ENCODE measurements at places on chromosomes 2 and 18.

DNA sequence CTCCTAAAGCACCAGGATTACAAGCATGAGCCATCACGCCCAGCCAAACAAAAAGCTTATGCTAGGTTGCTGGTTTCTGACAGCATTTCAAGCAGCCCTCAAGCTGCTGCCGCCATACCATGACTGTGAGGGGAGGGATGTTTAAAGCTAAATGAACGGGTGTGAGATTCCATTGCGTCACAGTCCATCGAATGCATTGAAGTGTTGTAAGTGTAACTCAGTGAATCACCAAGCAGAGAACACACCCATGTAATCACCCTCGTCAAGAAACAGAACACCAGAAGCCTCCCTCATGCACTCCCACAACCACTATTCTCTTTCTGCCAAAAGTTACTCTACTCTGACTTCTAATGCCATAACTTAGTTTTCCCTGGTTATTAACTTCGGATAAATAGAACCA, 32.8 kb upstream of the MC5R start:
- DNase-seq = no peak

- DNase-seq = no peak
Measured at GRCh38 chr18:51128533-51128932, 68.9 kb downstream of the MEX3C start.

- DNase-seq = no peak
Measured at GRCh38 chr2:168350380-168350779, 103.0 kb upstream of the STK39 start.

- DNase-seq = no peak
Measured at GRCh38 chr18:48792141-48792540, 158.6 kb downstream of the SMAD7 start.

GRCh38 chr2:85278361-85278760, 49.4 kb downstream of the TGOLN2 start:
- DNase-seq = no peak

- no peak for DNase-seq
Measured at GRCh38 chr2:135674453-135674852, 67.2 kb upstream of the UBXN4 start.

- no peak for DNase-seq
Measured at GRCh38 chr2:92073036-92073814, 2798.0 kb upstream of the TEKT4 start.

DNA sequence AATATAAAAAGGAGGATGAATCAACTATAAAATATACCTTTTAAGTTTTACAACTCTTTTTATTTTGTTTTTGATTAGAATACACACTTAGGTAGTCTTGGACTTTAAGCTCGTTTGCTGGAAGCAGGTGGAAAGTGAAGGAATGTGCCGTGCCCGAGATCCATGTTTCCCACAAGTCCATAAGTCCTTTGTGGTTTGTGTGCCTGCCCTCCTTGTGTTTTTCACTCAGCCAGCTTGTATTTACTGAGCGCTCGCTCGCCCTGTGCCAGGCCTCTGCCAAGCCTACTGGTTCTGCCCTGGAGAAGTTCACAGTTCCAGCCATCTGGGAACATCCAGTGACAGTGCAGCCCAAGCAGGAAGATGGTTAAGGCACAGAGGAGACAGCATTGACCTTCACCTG, 142.6 kb downstream of the MGAT5 start:
- no peak for DNase-seq

DNA sequence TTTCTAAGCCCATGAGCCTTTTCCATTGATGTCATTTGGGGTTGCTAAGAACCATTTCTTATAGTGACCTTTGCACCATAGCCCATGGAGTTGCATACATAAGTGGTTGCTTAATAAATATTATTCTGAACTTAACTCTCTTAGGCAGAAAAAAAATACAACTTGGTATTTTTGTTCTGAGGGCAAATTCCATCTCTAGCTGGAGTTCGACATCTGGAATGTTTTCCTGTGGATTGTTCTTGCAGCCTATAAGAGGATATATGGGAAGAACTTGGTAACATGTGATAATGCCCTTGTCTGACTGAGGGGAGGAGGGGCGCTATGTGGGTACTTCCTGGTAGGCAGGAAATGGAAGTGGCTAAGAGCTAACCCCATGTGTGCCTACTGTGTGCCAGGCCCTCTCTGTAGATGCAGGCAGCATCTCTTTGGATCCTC, 20.7 kb downstream of the IGFBP2 start:
- DNase-seq = no peak

DNA sequence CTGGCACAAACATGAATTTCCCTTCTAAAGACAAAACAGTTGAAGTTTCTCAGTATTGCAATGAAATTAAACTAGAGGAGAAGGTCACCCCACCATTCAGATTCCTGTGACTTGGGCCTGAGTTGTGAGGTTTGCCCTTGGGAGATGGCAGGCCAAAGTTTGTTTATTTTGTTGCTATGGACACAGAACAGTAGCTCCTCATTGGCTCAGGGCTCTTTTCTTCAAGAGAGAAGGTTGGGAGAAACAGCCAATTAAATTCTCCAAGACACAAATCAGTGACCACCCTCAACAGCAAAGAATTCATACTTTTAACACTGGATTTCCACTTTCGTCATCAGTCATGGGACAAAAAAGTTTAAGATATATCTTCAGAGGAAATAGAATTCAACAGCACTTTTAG, at the start of gene FLACC1:
Gene FLACC1 (minus strand): TSS at position 125 of the 400 bp plus-strand sequence. CDS start 5,941 bp downstream, outside the sequence.
- DNase-seq = peak; percentile 21

GRCh38 chr2:220078439-220078838, 451.0 kb downstream of the SLC4A3 start:
- DNase-seq = no peak

GRCh38 chr2:11746807-11747459, 501 bp downstream of the LPIN1 start:
- no peak for DNase-seq

- DNase-seq = no peak
Measured at GRCh38 chr2:43345391-43345813, 119.0 kb upstream of the ZFP36L2 start.

- no peak for DNase-seq
Measured at GRCh38 chr18:50630895-50631294, 71.0 kb downstream of the MAPK4 start.

DNA sequence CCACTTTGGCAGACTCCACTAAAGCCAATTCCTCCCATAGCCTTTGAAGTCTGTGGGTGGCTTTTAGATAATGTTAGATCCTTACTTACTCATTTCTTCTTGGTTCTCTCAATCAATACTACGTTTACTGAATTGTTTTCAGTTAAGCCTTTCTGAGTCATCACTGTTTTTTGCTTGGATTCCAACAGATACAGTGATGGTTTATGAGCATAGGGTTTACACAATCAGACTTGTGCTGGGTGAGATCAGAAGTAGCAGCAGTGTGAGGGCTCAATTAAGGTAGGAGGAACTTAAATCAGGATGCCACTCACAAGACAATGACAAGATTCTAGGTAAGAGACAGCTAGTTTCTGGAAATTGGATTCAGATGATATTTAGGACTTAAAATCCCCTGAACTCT, 297.7 kb upstream of the DOK6 start:
- DNase-seq = no peak

DNA sequence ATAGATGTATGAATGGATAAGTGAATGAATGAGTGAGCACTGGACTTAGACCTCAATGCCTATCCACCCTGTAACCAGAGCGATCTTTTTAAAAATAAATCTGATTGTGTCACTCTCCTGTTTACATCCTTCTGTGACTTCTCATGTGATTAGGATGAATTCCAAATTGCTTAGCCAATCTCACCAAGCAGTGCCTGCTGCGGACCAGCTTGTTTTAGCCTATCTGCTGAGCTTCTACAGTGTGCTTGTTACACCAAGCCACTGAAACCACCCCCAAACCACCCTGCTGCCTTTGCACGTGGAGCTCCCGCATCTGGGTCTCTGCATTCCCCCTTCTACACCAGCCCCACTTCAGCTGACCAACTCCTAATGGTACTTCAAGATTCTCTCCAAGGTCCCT, 265.4 kb downstream of the EN1 start:
- no peak for DNase-seq

DNA sequence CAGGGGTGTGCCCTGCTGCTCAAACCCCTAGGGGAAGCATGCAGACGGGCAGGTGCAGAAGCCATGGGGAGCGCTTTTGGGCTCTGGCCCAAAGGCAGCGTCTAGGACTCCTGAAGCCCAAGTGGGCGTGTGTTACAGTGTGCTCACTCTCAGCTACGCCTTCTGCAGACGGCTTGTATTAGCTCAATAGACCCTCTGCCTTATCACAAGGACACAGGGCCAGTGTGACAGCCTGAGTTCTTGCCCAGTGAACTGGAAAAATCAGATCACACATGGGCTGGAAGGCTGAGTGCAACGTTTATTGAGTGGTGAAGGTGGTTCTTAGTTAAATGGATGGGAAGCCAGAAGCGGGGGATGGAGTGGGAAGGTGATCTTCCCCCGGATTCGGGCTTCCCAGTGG, 210.9 kb downstream of the CDH20 start:
- DNase-seq = no peak

DNA sequence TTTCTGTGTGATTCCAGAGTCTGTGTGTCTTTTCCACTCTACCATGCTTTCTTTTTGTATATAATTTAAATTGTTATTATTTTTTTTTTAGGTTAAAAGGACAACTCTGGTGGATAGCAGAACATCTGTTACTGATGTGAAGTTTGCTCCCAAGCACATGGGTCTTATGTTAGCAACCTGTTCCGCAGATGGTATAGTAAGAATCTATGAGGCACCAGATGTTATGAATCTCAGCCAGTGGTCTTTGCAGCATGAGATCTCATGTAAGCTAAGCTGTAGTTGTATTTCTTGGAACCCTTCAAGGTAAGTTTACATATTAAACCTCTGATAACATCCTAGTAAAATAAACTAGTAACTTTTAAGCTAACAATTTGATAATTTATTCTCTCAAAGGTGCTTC, 15.3 kb downstream of the SEH1L start:
- no peak for DNase-seq

DNA sequence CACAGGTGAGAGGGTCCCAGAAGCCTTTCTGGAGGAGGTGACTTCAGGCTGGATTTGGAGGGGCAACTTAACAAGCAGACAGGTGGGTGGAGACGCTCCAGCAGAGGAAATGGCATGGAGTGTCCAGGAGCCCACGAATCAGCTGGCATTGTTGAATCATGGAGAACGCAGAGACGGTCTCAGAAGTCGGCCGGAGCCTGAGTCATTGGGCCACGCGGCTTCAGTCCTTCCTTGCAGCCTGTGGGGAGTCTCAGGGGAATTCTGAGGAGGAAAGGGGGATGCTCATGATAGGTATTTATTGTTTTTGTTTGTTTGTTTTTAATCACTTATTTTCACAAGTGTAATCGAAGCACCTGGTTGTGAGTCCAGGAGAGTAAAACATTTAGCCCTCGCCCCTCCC, 184.6 kb upstream of the HDAC4 start:
- no peak for DNase-seq

DNA sequence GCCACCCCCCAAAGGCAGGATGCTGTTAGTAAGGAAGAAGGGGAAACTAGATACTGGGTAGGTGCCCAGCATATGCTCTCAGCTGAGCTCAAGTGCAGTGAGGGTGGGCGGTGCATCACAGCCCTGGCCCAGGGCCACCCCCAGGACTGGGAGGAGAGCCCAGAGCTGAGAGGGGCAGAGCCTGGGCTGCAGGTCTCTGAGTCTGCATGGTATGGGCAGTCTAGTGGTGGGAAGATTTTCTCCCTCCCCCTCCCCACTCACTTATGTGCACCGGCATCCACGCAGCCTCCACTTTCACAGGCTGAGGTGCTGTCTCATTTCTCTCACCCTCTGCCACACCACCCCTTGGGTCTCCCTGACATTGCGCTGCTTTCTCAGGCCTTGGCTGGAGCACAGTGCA, 48.5 kb upstream of the CAB39 start:
- DNase-seq = no peak

- DNase-seq = no peak
Measured at GRCh38 chr2:157931542-157931941, 55.4 kb upstream of the ACVR1 start.

GRCh38 chr2:120231974-120232635, 8.9 kb upstream of the TMEM185B start:
- DNase-seq = no peak

- DNase-seq = no peak
Measured at GRCh38 chr2:206452750-206453149, 9.4 kb downstream of the ADAM23 start.
